ENCODE measurements at places on chromosomes 3 and 15.

- peaks cover 43% of the 10 kb centered on the region for H3K4me1 ChIP-seq
- H3K27ac ChIP-seq, result peak overlapping the region; percentile 85
- no peak overlapping the region for H3K4me3 ChIP-seq
- no peaks in the 10 kb centered on the region for H3K27me3 ChIP-seq
- H3K36me3 ChIP-seq, result no peaks in the 10 kb centered on the region
These were observed 38.7 kb downstream of the ZBTB38 start for GRCh38 chr3:141407047-141407446.

GRCh38 chr3:156188757-156189156, 68.4 kb downstream of the KCNAB1 start:
- no peaks in the 10 kb centered on the region for H3K36me3 ChIP-seq
- no peaks in the 10 kb centered on the region for H3K27me3 ChIP-seq
- H3K4me3 ChIP-seq, result no peak overlapping the region
- H3K27ac ChIP-seq, result no peak overlapping the region

DNA sequence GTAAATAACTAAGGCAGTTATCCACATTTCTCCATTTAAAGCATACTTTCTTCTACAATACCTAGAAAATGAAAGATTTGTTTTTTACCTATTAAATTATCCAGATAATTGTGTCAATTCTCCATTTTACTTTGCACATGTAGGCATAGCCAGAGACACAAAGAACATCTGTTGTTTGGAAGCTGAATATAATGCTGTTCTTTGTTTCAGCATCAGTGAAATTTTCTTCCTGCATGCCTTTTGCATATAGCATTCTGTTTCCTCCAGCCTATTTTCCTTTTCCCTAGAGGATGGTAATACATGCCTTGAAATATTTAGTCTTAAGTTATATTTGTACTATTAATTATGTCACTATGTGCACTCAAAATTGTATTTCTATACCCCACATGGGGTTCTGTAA, 233.7 kb downstream of the CNTN6 start:
- H3K36me3 ChIP-seq, result no peaks in the 10 kb centered on the region
- no peak overlapping the region for H3K27ac ChIP-seq
- H3K27me3 ChIP-seq, result no peaks in the 10 kb centered on the region
- DNase-seq, result no peak
- no peak overlapping the region for H3K4me3 ChIP-seq

GRCh38 chr3:150399060-150399459, 9.0 kb upstream of the TSC22D2 start:
- no peak for DNase-seq
- peaks cover 8% of the 10 kb centered on the region for H3K4me1 ChIP-seq
- H3K36me3 ChIP-seq, result no peaks in the 10 kb centered on the region
- H3K27ac ChIP-seq, result no peak overlapping the region
- no peaks in the 10 kb centered on the region for H3K27me3 ChIP-seq

GRCh38 chr3:20394243-20394642, 208.2 kb upstream of the SGO1 start:
- H3K4me1 ChIP-seq, result peaks cover 4% of the 10 kb centered on the region
- no peaks in the 10 kb centered on the region for H3K27me3 ChIP-seq
- no peak overlapping the region for H3K27ac ChIP-seq
- DNase-seq, result no peak
- no peaks in the 10 kb centered on the region for H3K36me3 ChIP-seq

- H3K27me3 ChIP-seq, result peaks cover 3% of the 10 kb centered on the region
- no peak overlapping the region for H3K27ac ChIP-seq
- no peaks in the 10 kb centered on the region for H3K36me3 ChIP-seq
- peak overlapping the region; percentile 97 for H3K4me3 ChIP-seq
- DNase-seq, result no peak
These were observed 1.4 kb downstream of the IL17RD start for GRCh38 chr3:57163751-57164150.

GRCh38 chr3:189588475-189589178, 42.6 kb upstream of the TP63 start:
- no peaks in the 10 kb centered on the region for H3K36me3 ChIP-seq
- no peak overlapping the region for H3K4me3 ChIP-seq
- DNase-seq, result no peak
- no peaks in the 10 kb centered on the region for H3K4me1 ChIP-seq
- H3K27ac ChIP-seq, result peak overlapping the region; percentile 3
- H3K27me3 ChIP-seq, result no peaks in the 10 kb centered on the region

- no peaks in the 10 kb centered on the region for H3K27me3 ChIP-seq
- no peak overlapping the region for H3K27ac ChIP-seq
- H3K4me3 ChIP-seq, result no peak overlapping the region
- no peaks in the 10 kb centered on the region for H3K36me3 ChIP-seq
These were observed 121.8 kb downstream of the OSBPL10 start for GRCh38 chr3:31859245-31859644.

DNA sequence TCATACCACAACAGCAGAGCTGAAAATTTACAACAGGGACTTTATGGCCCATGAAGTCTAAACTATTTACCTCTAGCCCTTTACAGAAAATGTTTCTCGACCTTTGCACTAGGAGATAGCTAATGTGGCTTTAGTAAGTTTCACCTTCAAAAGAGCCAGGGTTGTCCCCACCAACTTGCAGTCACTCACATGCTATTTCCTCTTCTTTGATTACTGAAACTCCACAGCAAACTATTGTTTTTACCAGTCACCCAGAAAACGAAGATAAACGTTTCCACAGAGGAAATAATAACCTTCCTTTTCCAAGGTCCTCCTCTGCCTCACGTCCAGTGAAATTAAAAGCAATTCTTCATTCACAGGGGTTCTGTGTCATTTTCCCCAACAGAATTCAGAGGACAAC, 48.2 kb downstream of the WWTR1 start:
- H3K4me3 ChIP-seq, result no peak overlapping the region
- H3K36me3 ChIP-seq, result no peaks in the 10 kb centered on the region
- no peaks in the 10 kb centered on the region for H3K27me3 ChIP-seq
- H3K4me1 ChIP-seq, result peaks cover 34% of the 10 kb centered on the region

DNA sequence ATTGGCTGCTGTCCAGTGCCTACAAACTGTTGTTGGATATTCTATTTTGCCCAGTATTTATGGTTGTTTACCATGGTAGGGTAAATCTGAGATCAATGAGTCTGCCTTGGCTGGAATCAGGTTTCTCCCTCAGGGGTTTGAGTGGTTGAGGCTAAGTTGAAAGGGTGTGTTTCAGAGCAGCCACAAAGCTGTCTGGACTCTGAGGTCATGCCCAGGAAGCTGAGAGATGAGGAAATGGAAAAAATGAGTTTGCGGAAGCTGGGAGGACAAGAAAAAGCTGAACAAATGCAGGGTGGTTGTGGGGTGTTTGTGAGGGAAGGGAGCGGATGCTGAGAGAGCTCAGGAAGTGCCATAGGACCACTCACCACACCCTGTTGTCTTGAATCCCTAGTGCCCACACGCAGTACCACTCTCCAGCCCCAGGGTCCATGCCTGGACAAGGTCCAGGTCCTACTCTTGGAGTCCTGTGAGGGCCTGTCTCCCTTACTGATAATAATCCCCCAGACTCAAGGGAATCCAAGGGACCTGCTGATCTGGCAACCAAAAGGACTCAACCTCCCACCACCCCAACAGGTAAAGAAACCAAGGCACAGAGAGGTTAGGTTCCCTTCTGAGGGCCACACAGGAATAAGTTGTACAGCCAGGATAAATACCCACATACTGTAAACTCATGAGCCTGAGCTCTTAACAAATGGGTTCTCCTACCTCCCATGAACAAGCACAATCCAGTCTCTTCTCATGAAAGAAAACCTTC, 81.6 kb downstream of the PPCDC start:
- H3K4me3 ChIP-seq, result no peak overlapping the region
- H3K27me3 ChIP-seq, result no peaks in the 10 kb centered on the region
- H3K4me1 ChIP-seq, result peaks cover 15% of the 10 kb centered on the region
- DNase-seq, result peak; percentile 80
- peak overlapping the region; percentile 75 for H3K27ac ChIP-seq

GRCh38 chr3:154559623-154560022, 129.6 kb upstream of the GPR149 start:
- DNase-seq, result no peak
- no peak overlapping the region for H3K4me3 ChIP-seq
- no peaks in the 10 kb centered on the region for H3K36me3 ChIP-seq
- H3K4me1 ChIP-seq, result no peaks in the 10 kb centered on the region
- no peak overlapping the region for H3K27ac ChIP-seq
- no peaks in the 10 kb centered on the region for H3K27me3 ChIP-seq

- H3K27ac ChIP-seq, result peak overlapping the region; percentile 3
- H3K27me3 ChIP-seq, result no peaks in the 10 kb centered on the region
- no peak for DNase-seq
- no peak overlapping the region for H3K4me3 ChIP-seq
- no peaks in the 10 kb centered on the region for H3K36me3 ChIP-seq
- H3K4me1 ChIP-seq, result peaks cover 4% of the 10 kb centered on the region
These were observed 12.2 kb downstream of the ZNF774 start for GRCh38 chr15:90364251-90364650.

DNA sequence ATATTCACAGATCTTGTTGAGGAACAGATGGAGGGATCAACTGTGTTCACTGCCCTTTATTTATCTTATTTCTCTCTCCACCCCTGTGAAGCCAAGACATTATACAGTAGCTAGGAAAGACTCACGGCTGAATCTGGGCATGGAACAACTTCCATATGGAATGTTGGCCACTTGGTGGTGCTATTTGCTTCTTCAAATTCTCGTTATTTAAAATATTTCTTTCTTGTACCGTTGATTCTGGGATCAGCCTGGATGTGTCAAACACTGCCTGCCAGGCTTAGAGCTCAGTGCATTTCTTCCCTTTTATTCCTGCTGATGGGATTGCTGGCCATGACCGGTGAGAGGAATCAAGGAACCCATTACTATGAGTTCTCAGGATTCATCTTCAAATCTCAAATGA, 17.5 kb upstream of the GASK1A start:
- H3K27me3 ChIP-seq, result peaks cover 13% of the 10 kb centered on the region
- no peaks in the 10 kb centered on the region for H3K4me1 ChIP-seq
- no peaks in the 10 kb centered on the region for H3K36me3 ChIP-seq
- H3K27ac ChIP-seq, result no peak overlapping the region

DNA sequence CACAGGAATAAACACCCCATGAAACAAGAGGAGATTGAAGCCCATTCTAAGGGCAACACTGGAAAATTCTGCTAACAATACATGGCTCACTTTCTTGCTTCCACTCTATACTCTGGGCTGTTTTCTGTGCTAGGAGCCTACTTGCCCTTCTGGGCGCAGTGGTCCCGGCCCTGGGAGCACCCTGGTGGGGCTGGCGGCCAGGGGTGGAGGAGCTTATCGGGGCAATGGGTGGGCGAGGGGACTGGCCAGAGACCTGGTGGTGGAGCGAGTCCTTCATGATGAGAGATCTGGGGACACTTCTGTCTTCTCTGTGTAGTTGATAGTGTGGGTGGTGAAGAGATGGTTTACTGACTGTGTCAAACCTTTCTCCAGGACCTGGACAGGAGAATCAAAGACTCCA, 1128.5 kb downstream of the TBL1XR1 start:
- no peak overlapping the region for H3K27ac ChIP-seq
- H3K27me3 ChIP-seq, result no peaks in the 10 kb centered on the region
- no peaks in the 10 kb centered on the region for H3K36me3 ChIP-seq
- DNase-seq, result no peak
- no peaks in the 10 kb centered on the region for H3K4me1 ChIP-seq
- no peak overlapping the region for H3K4me3 ChIP-seq

DNA sequence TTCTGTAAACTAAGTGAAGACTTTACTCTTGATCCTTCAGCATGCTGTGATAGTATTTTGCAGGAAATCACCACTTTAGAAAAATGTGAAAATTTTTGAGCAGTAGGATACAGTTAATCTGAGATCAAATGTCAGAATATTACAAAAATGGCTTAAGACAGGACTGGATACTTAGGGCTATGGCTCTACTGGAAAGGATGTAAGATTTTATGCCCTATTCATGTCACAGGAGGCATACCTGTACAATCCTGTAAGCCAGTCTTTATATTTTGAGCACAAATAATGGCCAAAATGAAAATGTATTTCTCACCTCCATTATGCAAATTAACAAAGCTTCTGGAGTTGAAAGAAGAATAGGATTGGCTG, 8.6 kb upstream of the TGFBR2 start:
- H3K36me3 ChIP-seq, result no peaks in the 10 kb centered on the region
- peaks cover 12% of the 10 kb centered on the region for H3K4me1 ChIP-seq
- no peak for DNase-seq
- no peak overlapping the region for H3K4me3 ChIP-seq
- H3K27ac ChIP-seq, result peak overlapping the region; percentile 72

DNA sequence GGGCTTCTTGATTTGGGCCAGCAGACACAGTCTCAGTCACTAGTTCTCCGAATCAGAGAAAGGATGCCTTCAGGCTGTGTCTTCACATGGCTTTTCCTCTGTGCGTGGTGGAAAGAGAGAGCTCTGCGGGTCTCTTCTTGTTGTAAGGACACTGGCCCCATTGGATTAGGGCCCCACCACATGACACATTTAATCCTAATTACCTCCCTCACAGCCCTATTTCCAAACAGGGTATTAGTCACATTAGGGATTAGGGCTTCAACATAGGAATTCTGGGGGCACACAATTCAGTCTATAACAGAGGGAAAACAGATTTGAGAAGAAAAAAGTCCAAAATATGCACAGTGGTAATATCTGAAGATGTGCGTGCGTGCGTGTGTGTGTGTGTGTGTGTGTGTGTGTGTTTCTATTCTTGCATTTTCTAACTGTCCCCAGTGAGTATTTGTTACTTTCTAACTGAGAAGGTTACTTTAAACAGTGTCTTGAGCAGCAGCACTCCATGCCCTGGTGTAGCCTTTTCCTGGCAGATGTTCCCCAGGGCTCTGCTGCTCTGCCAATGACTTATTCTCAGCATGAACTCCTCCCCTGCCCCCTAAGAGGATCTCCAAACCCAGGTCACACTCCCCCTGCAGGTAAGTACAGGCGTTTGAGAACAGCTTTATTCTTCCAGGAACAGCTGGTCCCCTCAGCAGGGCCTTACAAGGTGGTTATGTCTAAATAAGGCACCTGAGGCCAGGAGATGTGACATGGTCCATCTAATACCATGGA, 72.9 kb downstream of the RPL39L start:
- no peak overlapping the region for H3K27ac ChIP-seq
- no peaks in the 10 kb centered on the region for H3K27me3 ChIP-seq
- H3K4me3 ChIP-seq, result no peak overlapping the region
- DNase-seq, result peak; percentile 46
- H3K36me3 ChIP-seq, result no peaks in the 10 kb centered on the region

GRCh38 chr15:83365370-83365938, 81.0 kb upstream of the BNC1 start:
- H3K27ac ChIP-seq, result peak overlapping the region; percentile 70
- DNase-seq, result peak; percentile 72
- no peaks in the 10 kb centered on the region for H3K4me1 ChIP-seq
- peaks cover 24% of the 10 kb centered on the region for H3K27me3 ChIP-seq
- H3K4me3 ChIP-seq, result peak overlapping the region; percentile 13
- H3K36me3 ChIP-seq, result no peaks in the 10 kb centered on the region

DNA sequence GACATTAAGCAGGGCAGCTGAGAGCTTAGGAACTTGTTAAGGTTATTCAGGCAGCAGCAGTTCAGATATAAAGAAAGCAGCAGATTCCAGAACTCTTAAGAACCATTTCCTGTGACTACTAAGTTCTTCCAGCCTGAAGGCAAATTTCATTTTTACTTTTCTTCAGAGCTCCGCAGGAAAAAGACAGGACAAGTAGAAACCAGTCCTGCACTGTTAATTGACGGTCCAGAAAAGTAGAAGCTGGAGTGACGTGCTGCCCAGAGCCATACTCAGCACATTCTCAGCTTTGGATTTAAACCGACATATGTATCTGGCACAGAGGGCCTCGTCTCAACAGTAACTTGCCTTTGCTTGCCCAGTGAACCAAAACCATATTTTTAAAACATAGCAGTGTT, 219.4 kb upstream of the STRIT1 start:
- no peak overlapping the region for H3K27ac ChIP-seq
- no peak for DNase-seq

Data from hepatocyte (in vitro differentiated cells).